ENCODE measurements at places on chromosomes 2 and 18.

DNA sequence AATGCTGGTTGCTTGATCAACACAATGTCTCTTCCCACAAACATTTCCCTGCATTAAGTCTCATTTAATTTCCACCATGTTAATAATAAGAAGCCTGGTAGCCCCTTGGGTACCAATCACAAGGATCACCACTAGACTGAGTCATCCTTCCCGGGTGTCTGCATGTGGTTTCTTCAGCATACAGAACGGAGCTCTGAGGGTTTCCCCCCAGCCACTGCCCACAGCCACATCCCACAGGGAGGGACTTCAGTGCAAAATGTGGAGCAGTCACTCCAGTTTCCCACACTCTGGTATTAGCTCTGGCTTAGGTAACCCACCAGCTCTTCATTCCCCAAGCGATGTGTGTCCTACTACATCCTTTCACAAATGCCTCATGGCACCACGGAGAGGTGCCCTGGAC is 42.7 kb upstream of the POLE4 start:
- no peak for DNase-seq

- peak; percentile 88 for DNase-seq
Measured at GRCh38 chr2:210460322-210461227, 16.0 kb downstream of the LANCL1 start.

- no peak for DNase-seq
Measured at GRCh38 chr2:226760412-226761194, 39.0 kb downstream of the IRS1 start.

GRCh38 chr2:223260681-223261080 is 208.7 kb downstream of the KCNE4 start:
- no peak for DNase-seq

Measured in posterior cingulate gyrus (tissue), 11 donors.